ENCODE measurements at places on chromosomes 1 and 21.

DNA sequence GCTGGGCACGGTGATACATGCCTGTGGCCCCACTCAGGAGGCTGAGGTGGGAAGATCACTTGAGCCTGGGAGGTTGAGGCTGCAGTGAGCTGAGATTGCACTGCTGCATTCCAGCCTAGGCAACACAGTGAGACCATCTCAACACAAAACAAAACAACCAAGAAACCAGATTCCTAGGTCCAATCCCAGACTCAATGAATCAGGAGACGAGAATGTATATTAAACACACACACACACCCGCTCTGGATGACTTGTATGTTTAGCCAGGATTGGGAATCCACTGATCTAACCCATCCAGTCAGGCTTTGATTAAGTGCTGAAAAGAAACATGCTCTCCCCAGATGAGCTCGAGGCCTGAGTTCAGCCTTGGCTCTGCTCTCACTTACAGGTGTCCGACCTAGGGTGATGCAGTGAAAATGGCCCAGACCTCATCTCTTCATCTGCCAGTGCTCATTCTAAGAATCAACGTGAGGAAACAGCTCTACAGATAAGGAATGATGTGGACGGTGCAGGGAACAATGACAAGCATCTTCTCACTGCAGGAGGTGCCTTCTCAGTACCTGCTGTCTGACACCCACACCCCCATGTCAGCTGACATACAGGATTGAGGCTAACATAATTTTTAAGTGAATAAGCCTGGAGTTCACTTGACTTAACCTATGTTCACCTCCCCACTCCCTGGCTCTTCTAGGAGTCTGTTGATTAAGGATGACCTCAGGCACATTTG lies 15.3 kb upstream of the SRSF4 start:
- peak; percentile 81 for DNase-seq

GRCh38 chr1:199123615-199124014 lies 484.8 kb downstream of the PTPRC start:
- DNase-seq: peak; percentile 73

DNA sequence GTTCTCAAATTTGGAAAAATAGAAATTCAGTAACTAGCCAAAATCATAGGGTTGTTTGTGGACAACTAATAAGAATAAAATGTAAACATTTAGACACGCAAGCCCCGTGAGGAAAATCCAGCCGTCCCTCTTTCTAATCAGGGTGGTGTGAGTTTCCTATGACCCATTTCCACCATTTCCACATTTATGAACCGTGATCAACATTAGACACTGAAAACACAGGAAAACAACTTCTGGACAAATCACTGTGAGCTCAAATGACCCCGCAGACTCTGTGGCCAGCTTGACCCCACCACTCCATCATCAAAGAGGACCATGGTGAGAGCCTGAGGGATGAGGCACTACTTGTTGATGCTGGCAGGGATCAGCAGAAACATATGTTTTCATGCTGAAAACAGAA lies 101.0 kb downstream of the SIM2 start:
- no peak for DNase-seq

- no peak for DNase-seq
Observed at GRCh38 chr1:227308367-227309336, 9.6 kb downstream of the CDC42BPA start.

DNA sequence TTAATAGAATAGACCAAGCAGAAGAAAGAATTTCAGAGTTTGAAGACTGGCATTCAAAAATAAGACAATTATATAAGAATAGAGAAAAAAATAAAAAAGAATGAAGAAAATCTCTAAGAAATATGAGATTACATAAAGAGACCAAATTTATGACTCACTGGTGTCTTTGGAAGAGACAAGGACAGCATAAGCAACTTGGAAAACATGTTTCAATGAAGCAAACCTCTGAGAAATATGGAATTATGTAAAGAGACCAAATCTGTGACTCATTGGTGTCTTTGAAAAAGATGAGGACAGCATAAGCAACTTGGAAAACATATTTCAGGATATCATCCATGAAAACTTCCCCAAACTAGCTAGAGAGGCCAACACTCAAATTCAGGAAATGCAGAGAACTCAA lies 60.4 kb upstream of the LYPLAL1 start:
- DNase-seq: no peak

DNA sequence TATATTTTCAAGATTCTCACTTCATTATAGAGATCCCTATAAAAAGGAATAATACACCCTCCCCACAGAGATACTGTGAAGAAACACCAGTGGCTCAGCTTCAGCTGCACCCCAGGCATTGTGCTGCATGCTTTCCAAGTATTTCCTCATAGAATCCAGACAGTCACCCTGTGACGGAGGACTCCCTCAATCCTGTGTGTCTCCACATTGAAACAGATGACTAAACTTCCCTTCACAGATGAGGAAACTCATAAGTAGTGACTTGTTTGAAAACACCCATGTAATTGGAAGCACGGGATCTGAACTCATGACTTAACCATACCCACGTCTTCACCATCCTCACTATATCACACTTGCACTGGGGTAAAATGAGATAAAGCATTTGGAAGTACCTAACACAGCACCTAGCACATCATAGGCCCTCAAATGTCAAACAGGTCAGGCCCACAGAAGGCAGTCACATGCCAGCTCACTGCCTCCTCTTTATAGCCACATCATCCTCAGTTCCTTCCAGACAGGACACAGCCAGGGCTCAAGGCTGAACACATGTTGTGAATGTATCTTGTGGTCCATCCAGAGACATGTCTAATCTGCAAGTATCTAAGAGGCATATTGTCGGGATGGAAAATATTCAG lies 55.2 kb downstream of the GPR161 start:
- peak; percentile 40 for DNase-seq

- DNase-seq: no peak
Observed at GRCh38 chr1:116765962-116766361, 11.7 kb downstream of the CD2 start.

DNA sequence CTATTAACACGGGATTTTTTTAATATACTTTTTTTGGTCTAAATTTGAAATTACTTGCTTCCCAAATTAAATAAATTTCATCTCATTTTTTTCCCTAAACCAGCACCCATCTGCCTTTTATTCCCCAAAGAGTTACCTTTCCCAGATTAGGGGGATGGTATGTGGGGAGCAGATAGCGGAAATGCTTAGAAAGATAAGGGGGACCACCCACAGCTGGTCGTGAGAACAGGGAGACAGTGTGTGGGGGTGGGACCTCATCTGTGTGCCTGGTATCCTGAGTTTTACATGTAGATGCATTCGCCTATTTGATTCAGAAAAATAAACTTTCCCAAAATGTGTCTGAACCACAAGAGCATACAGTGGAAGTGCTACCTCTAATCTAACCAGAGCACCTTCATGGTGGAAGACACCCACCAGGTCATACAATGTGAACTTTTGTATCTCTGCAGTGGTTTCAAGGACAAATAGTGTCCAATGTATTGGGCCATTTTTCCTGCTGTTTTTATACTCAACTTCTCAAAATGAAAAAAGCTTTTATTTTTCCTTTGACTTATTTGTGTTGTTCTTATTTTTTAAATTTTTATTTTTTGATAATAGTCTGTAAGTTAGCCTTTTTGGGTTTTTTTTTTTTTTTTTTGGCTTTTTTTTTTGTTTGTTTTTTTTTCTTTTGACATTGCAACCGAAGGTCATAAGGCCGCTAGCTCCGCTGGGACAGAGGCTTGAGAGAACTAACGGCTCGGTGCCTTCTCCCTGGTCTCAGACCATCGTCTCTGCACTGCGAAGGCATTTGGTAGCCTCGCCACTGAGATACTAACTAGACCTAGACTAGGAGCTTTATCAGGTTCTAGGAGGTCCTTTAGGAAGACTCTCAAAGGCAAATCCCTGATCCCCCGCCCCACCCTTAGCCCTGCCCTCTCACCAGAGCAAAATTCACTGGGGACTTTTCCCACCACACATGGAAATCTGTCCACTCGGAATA lies 263.2 kb downstream of the TM2D1 start:
- no peak for DNase-seq

DNA sequence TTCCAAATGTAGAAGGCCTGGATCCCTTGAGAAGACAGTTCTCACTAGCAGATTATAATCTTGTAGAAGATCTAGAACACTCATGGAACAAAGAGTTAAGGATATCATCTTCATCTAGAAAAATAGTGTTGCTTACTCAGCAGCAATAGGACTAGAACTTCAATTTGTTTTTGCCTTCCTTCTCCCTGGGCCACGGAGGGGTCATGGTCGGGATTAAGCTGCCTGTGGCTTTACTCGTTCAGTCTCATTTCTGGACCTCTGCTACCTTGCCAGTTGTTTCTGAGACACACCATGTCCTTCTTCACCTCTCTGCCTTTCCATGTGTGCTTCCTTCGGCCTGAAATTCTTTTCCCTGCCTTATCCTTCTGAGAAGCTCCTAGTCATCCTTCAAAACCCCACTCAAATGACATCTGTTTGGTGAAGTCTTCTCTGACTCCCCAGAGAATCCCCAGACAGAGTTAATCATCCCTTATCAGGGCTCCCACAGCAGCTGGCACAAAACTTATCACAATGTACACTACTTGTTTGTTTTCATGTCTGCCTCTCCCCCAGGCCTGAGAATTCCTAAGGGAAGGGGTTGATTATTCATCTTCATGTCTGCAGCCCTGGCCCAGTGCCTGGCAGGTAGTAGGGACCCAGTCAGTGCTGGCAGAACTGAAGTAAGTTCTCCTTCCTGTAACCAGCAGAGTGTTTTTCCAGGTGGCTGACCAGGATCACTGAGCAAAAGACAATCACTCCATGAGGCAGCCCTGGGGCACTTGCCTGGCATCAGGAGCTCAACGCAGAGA lies 15.5 kb upstream of the SNX27 start:
- no peak for DNase-seq

DNA sequence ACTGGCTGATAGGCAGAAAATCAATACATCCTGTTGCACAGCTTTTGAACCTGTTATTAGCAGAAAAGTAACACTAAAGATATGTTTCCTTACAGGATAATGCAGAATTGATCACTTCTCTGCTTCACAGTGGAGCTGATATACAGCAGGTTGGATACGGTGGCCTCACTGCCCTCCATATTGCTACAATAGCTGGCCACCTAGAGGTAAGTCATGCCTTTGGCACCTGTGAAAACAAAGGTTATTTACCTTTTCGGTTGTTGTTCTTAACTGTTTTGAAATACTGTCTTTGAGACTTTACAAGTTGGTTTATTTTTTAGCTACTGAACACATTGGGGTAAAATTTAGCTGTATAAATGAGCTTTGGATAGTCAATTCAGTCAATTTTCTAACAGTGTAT lies 36.3 kb downstream of the TNNI3K start:
- no peak for DNase-seq

- no peak for DNase-seq
Observed at GRCh38 chr1:186655876-186656275, 24.3 kb downstream of the PTGS2 start.
